Activated naive CD4-positive, alpha-beta T cell (primary cell): ENCODE measurements at places on chromosomes 11 and 22.

DNA sequence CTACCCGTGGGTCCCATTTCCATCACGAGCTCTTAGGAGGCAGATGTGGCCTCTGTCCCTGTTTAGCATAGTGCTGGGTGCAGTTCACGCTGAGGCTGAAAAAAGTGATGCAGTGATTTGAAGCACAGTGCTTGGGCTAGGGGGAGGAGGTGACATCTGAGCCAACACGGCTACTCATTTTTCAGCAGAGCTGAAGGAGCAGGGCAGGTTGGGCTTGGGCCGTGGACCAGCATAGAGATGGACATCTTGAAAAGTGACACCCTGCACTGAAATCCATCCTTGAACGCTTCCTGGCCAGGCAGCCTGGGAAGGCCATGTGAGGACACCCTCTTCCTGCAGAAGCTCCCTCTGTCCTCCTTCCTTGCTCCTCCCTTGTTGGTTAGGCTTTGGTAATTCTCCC is 66.4 kb downstream of the ADAMTS15 start:
- no peak for DNase-seq

DNA sequence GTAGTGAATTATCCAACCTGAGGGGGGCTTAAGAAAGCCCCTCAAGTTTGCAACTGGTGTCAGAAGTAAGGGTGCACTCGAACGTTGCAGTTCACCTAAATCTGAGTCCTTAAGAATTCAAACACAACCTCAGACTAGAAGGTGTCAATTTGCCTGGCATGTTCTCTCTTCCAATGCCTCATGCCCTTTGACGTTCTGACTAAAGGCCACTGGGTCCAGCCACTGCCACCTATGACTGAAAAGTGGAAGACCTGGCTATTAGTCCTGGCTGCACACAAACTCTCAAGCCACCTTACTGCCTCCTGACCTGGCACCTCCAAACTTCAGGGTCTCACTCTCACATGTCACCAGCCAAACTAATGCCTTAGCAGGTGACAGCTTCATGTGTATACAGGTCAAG is 8.0 kb downstream of the APOL4 start:
- DNase-seq = no peak

DNA sequence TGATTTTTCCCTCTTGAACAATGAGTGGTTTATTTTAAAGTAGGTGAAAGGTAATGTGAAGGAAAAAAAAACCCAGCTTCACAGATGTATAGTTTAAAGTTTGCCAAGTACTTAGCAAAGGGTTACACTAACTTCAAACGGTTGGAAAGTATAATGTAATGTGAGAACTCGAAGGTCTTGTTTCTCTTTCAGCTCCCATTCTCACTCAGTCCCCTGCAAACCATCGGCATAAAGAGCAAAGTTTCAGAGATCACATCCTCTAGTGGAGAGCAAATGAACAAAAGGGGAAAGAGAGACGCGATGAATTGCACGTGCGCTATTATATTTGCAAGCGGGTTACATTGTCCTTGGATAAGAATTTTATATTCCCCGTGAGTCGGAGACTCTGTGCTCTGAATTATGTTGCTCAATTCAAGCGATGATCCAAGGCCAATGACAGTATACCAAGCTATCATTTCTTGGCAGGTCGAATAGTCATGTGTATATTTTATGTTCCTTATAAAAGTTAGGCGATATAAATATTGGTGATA is 37.6 kb upstream of the BIRC3 start:
- no peak for DNase-seq

- no peak for DNase-seq
These were observed 27.4 kb upstream of the MALAT1 start for GRCh38 chr11:65471447-65471891.

DNA sequence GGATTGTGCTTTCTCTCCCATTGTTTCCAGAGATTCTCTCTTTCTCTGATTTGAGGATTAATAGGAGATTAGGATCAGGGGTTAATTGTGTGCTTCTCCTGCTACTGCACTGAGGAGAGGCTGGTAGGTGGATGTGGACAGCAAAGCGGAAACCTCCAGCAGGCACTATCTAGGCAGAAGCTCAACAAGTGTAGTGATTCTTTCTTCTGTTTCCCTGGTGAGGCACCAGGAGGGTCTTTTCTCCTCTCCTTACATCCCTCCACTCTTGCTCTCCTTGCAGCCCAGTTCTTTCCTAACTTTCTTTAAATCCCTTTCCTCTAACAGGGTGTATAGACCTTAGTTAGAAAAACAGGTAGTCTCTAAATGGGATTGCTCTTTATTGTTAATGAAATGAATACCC is 1.9 kb upstream of the ZBTB16 start:
- DNase-seq = no peak

DNA sequence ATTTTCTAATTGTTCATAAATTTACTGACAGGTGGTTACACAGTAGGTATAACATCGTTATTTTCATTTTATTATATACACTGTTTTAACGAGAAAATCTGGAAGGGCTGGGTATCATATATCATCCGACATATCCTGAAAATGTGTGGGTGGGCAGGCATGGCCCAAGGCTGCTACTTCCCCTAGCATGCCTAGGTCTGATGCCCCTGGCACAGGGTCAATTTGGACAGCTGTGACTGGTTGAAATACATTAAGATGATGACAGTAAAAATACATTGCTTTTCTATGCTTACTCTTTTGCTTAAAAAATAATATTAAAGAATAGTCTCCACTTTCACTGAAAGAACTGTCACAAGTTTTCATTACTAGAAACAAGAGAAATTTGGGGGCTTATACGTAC is 908.8 kb downstream of the OPCML start:
- DNase-seq = no peak

- peak; percentile 72 for DNase-seq
These were observed at the start of gene IFITM1 for GRCh38 chr11:313787-314553. TSS of gene IFITM1 (plus strand) at chr11:314040. CDS start at chr11:314171, 131 bp downstream.

GRCh38 chr11:62127941-62128770 is 4.3 kb downstream of the INCENP start:
- no peak for DNase-seq

- DNase-seq = no peak
These were observed 22.3 kb downstream of the APOL5 start for GRCh38 chr22:35739931-35740380.

DNA sequence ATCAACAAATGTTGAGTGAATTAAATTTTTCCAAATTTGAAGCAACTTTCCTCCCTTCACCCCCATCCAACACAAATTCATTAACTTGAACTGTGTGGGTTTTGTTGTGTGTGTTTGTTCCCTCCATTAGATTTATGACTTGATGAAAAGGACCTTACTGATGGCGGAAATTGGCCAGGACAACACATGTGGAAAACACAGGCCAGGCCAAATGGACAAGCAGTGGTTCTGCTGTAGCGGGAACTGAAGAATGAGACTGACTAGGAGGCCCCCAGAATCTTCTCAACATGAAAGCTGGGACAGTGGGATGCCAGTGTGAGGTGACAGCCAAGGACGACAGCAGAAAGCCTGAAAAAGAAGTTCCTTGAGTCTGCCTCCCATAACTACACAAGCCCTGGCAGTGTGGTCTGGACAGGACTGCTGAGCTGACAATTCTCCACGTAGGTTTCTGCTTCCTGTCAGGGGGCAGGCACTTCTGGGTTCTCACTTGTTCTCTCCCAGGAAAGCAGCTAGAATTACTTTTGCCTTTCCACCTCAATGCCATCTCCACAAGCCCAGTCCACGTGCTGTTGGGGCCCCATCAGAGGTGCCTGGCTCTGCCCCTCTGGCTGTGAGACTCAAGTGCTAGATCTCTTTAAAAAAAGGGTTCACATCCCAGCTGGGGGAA is 94.3 kb downstream of the ETS1 start:
- no peak for DNase-seq

DNA sequence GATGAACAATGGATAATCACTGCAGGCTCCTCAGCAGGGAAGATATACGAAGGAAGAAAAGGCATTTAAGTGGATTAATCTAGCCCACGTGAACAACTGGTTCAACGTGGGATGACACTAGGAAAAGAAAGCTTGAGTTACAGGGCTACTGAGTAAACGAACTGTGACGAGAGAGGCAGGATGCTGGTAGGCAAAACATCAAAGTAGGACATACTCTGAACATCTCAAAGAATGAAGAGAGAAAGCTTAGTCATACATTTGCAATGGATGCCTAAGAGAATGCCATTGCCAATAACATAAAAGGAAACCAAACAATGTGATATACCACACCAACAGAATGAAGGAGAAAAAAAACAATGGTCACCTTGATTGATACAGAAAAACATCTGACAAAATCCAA is 12.9 kb downstream of the USP28 start:
- DNase-seq = no peak

DNA sequence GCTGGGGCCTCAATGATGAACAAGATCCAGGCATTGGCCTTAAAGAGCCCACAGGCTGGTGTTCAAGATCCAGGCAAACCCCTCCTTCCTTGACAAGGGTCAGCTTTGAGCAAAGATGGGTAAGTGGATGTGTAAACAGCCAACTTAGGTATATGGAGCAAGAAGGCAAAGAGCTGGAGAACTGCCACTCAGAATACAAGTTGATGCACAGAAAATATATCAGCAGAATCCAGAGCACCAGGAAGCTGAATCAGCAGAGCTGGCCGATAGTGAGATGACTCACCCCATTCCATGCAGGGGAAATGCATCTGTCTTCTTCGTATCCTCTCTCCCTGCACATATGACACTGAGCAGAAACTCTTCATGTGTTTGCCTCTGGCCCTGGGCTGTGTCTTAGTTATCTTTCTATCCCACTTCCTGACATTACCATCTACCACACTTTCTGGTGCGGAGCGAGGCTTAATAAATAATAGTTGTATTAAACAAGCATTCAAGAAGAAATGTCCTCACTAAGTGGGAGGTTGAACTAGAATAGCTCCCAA is 57.8 kb downstream of the ENDOD1 start:
- DNase-seq = no peak

- no peak for DNase-seq
These were observed 3.2 kb downstream of the PPP6R3 start for GRCh38 chr11:68463714-68464113.

- DNase-seq = no peak
These were observed 28.2 kb upstream of the CTSD start for GRCh38 chr11:1791912-1792311.

- DNase-seq = no peak
These were observed 7.5 kb downstream of the PGAP2 start for GRCh38 chr11:3815845-3816244.

- no peak for DNase-seq
These were observed 103.0 kb downstream of the PARVA start for GRCh38 chr11:12480401-12480800.

DNA sequence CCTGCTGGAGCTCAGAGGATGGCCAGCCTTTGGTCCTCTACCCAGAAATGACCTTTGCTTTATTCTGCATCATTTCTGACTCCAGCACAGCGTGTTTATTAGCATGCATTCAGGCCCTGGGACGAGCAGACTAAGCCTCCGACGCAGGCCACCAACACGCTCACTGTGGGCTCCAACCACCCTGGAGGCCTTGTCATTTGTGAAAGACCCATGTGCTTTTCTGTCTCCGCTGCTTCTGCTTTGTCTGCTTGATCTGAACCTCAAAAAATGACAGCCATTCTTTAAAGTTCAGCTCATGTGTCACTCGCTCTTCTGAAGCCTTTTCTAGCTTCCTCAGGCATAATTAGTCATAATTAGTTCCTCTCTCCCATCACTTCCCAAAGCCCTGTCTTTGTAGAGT is 109.1 kb upstream of the TIMP3 start:
- no peak for DNase-seq

- no peak for DNase-seq
These were observed 50.9 kb downstream of the ST3GAL4 start for GRCh38 chr11:126406368-126406767.

DNA sequence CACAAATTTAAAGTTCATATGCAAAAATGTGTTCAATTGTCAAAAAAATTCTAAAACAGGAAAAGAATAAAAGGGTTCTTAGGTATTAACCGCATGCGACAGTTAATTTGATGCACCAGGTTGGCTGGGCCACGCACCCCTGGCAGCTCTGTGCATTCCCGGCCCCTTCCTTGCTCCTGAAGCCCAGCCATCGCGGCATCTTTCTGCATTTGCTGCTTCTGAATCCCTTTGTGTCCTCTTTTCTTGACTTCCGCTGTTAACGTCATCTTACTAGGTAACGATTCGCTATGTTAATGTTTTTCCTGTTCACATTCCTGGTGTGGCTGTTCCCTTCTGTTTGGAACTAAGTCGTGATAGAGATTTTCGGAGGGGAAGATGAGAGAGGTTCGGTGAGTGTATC is 7.9 kb upstream of the KLHDC7B start:
- DNase-seq = no peak

DNA sequence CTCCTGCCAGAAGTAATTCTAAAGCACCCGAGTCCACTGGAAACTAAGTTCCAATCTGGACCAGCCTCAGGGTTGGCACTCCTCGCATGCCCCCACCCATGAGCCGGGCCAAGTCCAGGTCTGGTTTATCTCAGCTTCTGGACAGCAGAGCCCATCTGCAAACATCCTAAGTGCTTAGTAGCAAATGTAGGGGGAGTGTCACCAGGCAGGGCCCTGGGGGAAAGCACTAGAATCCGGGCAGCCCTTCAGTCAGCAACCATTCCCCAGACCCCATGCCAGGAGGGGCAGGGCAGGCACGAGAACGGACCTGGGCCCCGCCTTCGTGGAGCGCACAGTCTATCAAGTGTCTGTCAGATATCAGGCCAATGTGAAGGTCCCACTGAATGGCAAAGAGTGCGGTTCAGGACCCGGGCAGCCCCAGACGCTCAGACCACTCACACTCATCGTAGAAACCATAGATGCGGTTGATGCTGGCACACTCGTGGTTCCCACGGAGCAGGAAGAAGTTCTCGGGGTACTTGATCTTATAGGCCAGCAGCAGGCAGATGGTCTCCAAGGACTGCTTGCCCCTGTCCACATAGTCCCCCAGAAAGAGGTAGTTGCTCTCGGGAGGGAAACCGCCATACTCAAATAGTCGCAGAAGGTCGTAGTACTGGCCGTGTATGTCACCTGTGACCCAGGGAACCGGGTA is 1.3 kb downstream of the PPP1CA start:
- no peak for DNase-seq

DNA sequence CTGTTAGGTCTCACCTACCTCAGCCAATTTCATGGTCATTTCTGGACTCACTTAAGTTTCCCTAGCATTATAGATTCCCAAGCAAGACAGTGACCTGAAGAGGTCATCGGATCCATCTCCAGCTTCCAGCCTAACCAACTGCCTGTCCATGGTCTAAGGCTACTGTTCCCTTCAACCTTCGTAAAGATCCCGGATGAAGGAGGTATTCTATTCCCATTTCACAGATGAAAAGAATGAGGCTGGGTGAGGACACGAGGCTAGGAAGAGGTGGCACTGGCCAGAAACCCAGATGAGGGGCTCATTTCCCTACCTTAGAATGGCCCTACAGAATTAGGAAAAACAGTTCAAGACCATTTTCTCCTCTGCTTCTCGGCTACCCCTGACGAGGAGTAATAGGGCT is 31.3 kb upstream of the DRD2 start:
- no peak for DNase-seq

GRCh38 chr11:103978616-103979595 is 57.5 kb upstream of the DDI1 start:
- no peak for DNase-seq

DNA sequence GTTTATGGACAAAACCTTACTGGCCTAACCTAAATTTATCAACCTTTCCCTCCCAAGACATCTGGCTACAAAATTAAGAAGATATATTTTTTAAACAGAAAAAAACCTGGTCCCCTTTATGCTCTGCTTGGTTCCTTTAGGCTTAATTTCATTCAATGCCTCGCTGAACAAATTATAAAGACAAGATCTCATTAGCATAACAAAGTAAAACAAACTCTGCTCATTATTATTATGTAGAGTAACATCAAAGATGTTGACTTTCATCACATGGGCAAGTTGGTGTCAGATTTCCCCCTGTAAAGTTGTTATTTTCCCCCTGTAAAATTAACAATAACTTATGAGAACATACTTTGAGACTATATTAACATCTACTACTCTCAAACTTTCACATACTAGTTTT is 11.0 kb downstream of the RRAS2 start:
- no peak for DNase-seq
